ENCODE measurements at places on chromosomes 12 and 14.

- no peak for DNase-seq
These were observed 406.3 kb downstream of the RPL10L start for GRCh38 chr14:46245276-46245675.

DNA sequence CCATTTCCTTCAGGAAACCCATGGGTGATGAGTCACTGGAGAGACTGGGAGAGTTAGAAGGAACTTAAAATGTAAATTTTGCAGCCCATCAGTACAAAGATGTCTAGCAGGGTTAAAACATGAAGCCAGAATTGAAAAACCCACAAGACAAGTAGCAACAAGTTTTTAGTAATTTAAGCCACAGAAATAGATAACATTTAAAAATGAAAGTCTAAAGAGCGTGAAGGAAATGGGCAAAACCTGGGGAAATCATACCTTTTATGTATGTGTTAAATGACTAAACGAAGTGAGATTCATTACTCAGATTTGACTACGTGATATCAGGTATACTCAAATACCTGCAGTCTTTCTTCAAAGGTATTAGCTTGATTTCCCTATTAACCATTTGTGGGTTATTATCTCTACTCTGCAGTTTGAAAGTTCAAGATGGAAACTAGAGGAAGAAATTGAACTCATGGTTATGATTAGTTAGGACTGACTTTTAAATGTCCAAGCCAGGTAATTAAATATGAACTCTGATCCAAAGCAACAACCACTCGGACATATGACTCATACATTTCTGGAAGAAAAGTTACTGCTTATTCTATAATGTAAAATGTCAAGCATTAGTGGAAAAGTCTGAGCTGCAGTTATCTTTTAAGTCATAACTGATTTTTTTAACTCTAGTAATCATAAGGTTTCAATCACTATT is 84.1 kb downstream of the ITPR2 start:
- no peak for DNase-seq

DNA sequence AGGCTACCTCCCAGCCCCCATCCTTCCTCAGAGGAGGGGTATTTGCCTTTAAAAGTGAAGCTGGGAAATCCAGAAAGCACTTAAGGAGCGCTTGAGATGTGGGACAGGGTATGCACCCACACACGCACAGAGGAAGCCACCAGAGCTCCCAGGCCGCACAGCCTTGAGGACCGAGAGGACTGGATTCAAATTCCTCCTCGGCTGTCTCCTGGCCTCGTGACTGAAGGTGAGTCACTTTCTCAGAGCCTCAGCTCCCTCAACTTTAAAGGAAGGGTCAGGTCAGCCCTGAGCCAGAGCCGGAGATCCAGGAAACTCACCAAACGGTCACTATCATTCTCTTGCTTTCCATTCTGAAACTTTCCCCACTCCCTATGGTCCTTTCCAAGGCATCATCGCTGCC is 37.6 kb downstream of the BCL11B start:
- DNase-seq = no peak

GRCh38 chr12:94792693-94793092 is 142.3 kb upstream of the TMCC3 start:
- no peak for DNase-seq

GRCh38 chr12:96906849-96907670 is at the start of gene NEDD1:
Gene NEDD1 (plus strand): TSS chr12:96907257. CDS start chr12:96909760, 2,503 bp downstream.
- peak; percentile 96 for DNase-seq

DNA sequence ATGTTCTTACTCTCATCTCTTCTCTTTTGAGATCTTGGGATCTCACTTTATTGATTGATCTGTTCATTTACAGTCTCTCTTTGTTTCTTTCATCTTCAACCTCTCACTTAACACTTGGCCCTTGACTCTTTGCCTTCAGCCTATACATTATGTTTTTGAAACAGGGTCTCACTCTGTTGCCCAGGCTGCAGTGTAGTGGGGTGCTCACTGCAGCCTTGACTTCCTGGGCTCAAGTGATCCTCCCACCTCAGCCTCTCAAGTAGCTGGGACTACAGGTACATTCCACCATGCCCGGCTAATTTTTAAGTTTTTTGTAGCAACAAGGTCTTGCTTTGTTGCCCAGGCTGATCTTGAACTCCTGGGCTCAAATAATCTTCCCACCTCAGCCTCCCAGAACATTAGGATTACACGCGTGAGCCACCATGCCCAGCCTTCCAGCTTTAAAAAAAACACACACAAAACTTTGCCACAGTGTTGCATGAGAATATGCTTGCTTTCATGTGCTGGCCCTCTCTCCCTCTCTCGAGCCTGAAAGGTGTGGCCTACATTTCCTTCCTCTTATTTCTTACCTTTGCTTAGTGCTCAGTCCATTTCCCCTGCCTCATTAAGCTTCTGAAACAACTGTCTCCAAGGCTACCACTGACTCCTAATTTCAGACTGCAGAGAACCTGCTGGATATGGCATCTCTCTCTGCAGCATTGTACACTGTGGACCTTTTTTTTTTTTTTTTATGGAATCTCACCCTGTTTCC is 9.9 kb downstream of the DIP2B start:
- DNase-seq = no peak

DNA sequence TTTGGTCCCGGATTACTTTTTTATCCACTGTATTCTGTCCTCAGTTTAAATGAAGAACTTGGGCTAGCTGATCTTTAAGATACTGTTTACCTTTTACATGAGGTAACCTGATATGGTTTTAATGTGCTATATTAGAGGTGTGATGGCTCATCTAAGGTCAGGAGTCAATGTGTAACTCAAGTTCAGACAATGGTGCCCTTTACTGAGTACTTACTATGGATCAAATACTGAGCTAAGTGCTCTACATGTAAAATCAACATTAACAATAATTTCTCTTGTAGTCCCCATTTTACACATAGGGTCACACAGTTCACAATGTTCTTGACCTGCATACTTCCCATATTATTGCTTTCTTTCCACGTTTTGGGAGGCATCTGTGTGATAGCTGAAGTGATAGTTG is 79.2 kb downstream of the CEP83 start:
- no peak for DNase-seq

DNA sequence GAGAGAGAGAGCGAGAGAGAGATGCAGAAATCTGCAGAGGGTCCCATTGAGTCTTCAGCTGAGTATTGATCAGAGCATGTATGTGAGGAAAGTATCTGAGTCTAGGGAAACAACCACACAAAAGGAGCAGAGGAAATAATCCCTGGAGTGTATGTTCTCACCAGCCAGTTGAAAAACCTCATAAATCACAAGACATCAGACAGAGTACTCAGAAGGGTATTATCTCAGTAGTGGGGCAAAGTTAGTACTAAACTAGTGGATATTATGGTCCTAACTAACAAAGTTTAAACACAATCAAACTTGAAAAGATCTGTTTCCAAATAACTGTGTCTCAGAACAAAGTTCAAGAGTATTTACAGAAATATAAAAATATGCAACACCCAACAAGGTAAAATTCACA is 36.5 kb upstream of the CTDSP2 start:
- DNase-seq = no peak

- DNase-seq = peak; percentile 76
These were observed 180.6 kb upstream of the EEA1 start for GRCh38 chr12:93109551-93110203.

DNA sequence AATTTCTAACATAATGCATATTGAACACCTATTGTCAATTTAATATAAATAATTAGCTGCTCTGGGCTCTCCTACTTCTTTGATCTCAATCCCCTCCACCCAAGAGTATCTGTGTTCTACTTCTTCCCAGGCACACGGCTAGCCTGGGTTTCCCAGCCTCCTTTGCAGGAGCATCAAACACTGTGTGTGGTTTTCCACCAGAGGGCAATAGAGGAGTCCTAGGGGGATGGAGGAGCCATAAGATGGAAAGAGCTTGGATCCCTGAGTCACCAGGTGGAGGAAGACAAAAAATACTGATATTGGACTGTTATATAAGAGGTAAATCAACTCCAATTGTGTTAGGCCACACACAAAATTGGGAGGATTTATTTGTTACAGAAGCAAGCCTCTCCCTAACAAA is 333.7 kb downstream of the GLT1D1 start:
- no peak for DNase-seq

DNA sequence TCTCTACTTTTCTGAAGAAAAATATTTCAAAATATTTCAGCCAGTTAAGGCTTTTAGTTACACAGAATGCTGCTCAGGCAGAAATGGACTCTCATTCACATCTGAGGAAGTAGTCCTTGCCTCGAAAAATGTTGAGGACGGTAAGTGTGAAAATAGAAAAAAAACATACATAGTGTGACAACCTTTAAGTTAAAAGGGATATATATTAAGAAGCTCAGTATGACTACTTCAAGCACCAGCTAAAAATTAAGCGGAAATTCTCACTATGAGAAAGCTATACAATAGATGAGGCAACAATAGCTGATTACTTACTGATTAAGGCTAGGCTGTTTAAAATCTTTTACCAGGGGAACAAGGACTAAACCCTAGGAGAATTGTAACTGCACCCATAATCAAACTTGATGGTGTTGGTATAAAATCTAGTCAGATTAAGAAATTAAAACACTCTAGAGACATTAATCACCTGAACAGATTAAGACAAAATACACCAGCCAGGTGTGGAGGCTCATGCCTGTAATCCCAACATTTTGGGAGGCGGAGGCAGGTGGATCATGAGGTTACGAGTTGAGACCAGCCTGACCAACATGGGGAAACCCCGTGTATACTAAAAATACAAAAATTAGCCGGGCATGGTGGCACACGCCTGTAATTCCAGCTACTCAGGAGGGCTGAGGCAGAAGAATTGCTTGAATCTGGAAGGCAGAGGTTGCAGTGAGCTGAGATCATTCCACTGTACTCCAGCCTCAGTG is 53.9 kb downstream of the HNRNPC start:
- DNase-seq = no peak

DNA sequence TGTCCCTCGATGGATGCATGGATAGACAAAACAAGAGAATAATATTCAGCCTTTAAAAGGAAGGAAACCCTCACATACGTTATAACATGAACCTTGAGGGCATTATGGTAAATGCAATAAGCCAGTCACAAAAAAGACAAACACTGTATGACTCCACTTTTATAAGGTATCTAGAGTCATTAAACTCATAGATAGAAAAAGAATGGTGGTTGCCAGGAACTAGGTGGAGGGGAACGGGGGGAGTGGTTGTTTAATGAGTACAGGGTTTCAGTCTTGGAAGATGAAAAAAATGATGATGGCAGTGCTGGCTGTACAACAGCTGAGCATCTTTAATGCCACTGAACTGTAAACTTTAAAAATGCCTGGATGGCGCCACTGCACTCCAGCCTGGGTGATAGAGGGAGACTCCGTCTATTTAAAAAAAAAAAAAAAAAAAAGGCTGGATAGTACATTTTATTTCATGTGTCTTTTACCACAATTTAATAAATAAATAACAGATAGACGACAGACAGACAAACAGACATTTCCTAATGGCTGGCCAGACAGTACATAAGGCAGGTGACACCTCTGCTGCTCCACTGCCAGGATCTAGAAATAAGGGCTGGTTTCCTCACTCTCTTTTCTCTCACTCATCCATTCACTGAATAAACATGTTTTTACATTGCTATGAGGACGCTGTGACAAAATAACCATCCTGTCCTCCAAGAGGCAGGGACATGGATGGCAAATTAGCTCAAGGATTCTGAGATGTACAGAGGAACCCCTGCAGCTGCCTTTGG is 118.8 kb downstream of the FOXN3 start:
- DNase-seq = no peak

- DNase-seq = no peak
These were observed 78.1 kb upstream of the PTHLH start for GRCh38 chr12:28050606-28051005.

DNA sequence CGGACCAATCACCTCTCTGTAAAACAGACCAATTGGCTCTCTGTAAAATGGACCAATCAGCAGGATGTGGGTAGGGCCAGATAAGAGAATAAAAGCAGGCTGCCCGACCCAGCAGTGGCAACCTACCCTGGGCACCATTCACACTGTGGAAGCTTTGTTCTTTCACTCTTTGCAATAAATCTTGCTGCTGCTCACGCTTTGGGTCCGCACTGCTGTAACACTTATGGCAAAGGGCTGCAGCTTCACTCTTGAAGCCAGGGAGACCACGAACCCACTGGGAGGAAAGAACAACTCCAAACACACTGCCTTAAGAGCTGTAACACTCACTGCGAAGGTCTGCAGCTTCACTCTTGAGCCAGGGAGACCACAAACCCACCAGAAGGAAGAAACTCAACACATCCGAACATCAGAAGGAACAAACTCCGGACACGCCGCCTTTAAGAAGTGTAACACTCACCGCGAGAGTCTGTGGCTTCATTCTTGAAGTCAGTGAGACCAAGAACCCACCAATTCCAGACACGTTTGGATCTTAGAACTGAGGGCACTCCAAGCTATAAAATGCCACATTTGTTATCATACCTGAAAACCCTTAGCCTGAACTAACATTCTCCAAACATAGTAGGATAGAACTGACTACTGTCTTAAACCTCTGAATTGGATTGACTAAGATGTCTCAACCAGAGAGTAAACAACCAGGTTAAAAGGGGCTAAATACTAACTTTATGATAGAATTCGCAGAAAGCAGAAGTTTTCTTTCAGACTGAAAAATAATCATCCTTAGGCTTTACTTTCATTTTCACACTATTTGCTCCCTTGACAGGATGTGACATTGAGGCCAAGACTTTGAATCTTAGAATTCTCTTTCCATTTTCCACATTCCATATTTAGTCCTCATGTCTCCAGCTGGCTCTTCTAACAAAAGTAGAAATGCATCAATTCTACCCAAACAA is 33.6 kb downstream of the CDKL1 start:
- DNase-seq = no peak

DNA sequence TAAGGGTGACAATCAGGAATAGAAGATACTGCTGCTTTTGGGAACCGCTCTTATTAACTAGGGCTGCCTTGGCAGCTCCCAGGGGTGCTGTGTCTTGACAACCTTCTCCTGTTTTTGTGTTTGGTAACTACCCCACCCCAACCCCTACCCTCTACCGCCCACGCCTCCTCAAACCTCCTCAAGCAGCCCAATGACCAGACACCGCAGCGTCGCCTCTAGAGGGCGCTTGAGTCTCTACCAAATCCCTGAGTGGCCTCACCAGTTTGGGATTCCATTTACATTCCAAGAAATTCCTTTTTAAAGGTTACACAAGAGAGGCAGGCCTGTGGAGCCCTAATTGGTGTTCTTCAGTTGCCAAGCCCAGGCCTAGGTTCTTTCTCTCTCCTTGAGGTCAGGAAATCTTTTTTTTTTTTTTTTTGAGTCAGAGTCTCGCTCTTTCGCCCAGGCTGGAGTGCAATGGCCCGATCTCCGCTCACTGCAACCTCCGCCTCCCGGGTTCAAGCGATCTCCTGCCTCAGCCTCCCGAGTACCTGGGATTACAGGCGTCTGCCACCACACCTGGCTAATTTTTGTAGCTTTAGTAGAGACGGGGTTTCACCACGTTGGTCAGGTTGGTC is 72.4 kb upstream of the USP44 start:
- DNase-seq = peak; percentile 52

GRCh38 chr12:102504280-102504679 is 23.9 kb upstream of the IGF1 start:
- no peak for DNase-seq

DNA sequence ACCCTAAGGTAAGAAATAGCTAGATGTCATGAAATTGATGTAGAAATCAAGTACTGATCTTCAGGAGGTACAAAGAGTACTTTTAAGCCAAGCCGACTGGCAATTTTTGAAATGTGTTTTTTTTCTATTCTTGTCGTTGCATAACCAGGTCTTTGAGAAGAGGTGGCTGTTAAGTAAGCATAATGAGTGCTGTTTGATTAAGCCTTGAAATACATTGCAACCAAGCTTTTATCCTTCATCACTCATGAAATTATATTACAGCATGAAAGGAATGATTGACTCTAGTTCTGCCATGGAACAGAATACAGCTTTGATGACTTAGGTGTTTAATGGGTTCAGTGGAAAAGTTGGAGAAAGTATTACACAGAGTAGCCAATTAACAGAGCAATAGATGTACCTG is 1720.2 kb upstream of the SEL1L start:
- DNase-seq = no peak

Data from retina (tissue), 1 donor.